Gastrocnemius medialis (tissue), 4 donors: ENCODE measurements at places on chromosomes 7 and 10.

DNA sequence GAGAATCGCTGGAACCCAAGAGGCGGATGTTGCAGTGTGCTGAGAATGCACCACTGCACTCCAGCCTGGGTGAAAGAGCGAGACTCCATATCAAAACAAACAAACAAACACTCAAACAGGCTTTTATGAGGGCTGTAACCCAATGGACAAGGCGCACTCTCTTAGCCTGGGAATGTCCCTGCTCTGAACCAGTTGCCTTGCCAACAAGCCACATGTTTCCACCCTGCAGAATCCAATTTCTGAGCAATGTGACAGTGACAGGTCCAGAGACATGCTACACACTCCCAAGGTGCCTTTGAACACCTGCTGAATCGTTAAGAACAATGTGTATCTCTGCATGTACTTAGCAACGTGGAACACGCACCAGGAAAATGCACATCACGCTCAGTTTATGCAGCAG is 186.8 kb upstream of the AUTS2 start:
- no peak for DNase-seq

- no peak for DNase-seq
Observed at GRCh38 chr7:46524350-46524749, 603.3 kb upstream of the IGFBP3 start.

- DNase-seq: no peak
Observed at GRCh38 chr7:128168667-128169210, 72.3 kb upstream of the LEP start.

DNA sequence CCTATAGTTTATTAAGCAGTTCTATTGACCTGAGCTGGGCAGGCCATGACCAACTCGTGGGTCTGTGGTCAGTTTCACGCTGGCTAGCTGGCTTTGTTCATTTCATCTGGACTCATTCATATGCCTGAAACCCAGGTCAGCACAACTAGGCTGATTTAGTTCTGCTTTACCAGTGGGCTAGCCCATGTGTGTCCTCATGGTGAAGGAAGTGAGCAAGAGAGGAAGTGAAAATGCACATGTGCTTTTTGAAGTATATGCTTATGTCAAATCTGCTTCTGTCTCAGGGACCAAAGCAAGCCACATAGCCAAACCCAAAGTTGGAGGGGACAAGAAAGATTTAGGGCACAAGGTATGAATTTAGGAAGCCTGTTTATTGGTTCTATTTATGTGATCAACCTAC is 154.5 kb downstream of the RNF133 start:
- DNase-seq: peak; percentile 2

DNA sequence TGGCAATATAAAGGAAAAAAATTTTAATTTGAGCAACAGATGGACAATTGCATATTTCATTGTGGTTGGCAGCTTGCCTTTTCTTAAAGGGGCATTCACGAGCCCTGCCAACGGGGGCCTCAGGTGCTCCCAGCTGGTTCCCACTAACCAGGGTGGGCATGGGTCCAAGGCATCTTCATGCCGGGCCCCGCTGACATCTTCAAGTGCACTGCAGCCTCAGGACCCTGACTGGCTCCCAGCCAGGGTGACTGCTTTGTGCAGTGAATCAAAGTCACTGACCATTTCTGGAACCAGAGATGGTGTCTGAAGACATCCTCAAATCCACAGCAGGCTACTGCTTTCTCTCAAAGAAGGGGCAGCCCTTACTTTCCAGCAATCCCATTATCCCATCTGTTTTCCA is 275.2 kb upstream of the MGMT start:
- no peak for DNase-seq

GRCh38 chr7:75667938-75668337 is 70.8 kb downstream of the HIP1 start:
- DNase-seq: no peak

DNA sequence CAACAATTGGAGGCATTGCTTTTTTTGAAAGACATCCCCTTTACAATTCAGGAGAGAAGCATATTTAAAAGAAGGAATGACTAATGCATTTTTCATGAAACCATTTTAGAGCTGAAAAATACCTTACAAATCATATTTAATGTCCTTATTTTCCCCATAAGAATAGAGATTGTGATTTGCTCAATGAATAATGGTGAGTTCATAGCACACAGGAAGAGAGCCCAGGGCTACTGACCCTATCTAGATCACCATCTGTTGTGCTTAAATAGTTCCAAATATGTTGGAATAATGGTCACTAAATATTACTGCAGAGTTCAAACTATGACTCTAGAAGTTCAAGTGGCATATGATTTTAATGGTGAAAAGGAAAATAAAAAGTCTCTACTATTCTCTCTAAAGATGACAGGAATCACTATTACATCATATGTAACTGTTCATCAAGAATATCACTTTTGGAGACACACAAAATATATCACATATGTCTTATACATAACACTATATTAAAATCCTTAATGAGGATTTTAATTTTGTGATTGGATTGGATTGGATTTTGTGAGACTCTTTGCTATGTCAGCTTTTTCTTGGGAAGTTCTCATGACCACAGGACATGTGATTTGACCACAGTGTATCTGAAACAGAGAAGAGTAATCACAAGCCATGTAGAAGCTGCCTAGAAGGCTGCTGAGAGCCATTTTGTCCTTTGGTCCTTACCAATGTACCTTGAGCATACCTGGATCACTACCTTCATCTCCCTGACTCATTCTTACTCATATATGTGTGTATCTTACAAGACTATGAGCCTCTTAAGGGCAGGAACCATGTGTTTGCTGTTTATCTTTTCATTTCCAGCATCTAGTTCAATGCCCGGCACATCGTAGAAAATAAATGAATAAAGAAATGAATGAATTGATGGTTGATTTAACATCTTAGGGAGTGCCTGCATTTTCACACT is 26.4 kb downstream of the SLC16A9 start:
- no peak for DNase-seq

DNA sequence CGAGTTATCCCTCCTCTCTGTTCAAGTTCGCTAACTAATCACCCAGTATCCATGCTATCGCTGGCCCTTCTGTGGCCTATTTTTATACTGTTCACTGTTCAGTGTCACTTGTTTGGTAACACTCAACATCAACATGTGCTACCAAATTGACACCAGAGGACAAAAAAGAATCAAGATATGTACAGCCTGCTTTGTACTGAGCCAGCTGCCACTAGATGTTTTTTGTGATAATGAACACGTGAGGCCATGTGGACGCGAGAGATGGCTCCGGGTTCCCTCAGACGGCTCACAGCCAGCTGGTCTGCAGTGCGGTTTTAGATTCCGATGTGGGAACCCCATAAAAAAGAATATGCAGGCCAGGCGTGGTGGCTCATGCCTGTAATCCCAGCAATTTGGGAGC is 21.2 kb downstream of the CAV1 start:
- DNase-seq: no peak

GRCh38 chr7:98702021-98702420 is 84.9 kb downstream of the NPTX2 start:
- no peak for DNase-seq

DNA sequence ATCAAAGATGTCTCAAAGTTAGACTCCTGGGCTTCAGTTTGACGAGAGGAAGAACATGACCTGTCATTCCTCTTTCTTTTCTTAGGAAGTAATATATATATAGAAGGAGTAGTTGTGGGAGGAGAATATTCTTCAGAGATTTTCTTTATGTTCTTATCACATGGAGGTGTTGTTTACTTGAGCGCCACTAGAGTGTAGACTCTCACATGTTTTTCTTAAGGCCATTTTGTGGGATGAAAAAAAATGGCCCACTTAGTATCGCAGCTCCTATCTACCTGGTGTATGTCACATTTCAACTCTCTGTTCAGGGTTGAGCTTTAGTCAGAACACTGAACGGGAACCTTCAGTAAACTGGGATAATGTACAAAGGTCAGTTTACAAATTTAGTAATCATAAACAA is 645.2 kb downstream of the PHTF2 start:
- DNase-seq: no peak

DNA sequence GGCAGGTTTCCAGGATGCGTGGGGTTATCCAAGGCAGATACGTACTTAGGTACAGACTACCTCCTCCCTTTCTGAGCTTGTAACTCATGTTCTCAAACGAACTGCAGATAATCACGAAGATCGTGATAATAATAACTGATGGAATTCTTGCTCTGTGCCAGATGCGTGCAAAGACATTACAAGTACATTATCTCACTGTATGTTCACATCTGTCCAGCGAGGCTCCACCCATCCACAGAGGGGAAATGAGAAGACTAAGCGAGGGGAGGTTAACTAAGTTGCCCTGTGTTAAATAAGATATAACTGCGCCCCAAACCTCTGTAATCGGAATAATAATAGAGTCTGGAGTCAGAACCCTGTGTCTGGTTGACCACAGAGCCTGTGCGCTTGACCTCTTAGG is 1.9 kb downstream of the GALNT17 start:
- DNase-seq: no peak

GRCh38 chr10:25867321-25867720 is 66.7 kb upstream of the MYO3A start:
- no peak for DNase-seq

DNA sequence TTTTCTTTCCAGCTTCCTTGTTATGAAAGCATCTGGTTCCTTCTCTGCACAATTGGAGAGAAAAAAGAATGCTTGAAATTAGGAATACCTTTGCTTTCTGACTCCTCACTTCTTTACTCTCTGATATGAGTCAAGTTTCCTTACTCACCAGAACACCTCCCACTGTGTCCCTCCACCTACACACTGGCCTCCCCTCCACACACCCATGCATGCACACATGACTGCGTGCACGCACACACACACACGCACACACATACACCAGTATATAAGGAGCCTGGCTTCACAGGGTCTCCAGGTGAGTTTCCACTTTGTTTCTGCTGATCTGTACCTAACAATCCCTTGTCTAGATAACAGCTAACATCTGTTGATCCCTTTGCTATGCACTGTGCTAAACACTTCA is 11.4 kb upstream of the PTER start:
- no peak for DNase-seq
